ENCODE measurements at places on chromosomes 2 and 18.

DNA sequence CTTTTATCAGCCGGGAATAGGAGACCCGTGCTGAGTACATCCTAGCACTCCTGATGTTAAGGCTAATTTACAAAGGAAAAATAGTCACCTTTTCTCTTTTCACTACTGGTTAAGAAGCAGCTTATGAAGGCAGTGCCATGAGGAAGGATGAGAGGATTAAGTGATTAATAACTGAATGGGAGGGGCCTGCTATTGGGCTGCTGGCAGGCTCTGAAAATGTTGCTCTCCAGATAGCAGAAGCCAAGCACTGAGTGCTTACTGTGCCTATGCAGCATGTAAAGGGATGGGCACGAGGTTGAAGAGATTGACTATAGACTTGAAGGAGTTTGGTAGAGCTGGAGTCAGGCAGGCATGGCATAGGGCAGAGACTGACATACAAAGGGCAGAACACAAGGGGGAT, 282.4 kb upstream of the THSD7B start:
- DNase-seq, result no peak

DNA sequence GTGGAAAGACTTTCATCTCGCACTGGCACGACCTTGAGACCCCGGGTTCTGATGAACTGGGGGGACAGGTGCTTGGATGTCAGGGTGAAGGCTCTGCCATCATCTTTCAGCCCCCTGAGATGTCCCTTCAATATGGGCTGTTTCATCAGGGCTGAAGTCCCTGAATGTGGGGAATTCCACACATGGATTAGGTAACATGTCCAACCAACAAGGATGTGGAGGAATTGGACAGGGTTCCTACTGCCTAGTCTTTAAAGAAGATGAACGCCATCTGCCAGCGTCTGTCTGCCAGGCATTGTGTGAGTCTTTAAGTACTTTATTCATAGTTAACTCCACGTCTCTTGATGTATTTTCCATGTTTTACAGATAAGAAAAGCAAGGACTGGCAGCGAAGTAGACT, 5.9 kb upstream of the GRHL1 start:
- no peak for DNase-seq

- DNase-seq, result peak; percentile 64
Measured at GRCh38 chr18:44838971-44839666, 158.4 kb downstream of the SETBP1 start.

DNA sequence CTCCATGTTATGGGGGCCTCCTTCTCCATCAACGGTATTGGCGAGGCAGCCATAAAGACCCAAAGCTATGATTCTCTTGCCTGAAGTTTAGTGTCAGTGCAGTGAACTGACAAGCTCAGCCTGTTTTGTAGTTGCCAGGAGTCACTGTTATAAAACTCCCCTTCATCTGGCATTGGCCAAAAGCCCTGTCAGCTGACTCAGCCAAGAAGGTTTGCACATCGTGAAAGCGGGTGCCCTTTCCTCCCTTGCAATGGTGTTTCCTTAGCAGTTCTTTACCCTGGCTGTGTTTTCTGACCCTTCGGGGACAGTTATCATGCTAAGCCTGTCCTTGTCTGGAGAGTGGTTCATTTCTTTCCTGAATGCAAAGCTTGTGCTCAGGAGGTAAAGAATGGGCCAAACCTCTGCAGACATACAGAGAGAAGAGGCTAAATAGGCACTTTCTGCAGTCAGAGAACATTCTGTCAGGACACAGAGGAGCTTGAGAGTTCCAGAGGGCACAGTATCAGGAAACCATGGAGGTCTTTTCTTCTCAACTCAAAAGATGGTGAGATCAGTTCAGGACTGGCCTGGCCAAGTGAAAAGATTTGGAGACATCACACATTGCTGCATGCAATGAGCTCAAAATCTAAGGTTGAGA, 414.2 kb downstream of the ZNF521 start:
- DNase-seq, result no peak

GRCh38 chr2:239926587-239927232, 98.4 kb downstream of the NDUFA10 start:
- DNase-seq, result no peak

- DNase-seq, result no peak
Measured at GRCh38 chr2:54465143-54465542, 9.0 kb downstream of the SPTBN1 start.

GRCh38 chr2:96305979-96306308, 598 bp upstream of the SNRNP200 start:
- DNase-seq, result no peak

DNA sequence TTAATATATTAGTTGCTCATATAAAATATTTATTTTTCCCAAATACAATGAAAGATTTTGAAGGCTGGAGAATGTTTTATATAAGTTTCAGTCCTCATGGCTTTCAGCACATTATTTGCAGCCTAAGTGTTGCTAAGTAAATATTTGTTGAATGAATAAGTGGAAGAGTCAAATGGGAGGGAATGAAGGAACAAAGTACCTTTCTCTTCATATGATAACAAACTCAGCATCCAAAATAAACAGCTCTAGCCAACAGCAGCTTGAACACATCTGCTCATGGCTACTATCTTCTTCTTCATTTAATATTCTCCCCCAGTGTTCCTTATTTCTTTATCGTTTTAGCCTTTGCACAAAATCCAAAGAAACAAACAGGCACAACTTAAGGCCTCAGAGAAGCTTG, 385.2 kb upstream of the PIK3C3 start:
- no peak for DNase-seq

DNA sequence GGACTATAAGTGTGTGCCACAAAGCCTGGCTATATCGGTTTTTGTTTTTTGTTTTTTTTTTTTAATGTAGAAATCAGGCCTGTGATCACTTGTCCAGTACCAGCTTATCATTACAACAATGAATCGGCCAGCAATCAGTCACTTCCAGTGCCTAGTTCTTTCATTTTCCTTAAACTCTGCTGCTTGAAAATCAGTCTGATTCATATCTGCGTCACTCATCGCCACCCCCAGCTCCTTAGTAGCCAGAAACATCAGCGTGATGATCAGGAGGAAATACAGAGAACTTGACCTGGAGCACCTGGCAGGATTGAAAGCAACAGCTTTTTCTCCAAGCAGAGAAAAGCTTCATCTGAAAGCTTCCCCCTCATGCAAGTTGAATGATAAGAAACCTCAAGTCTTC, 75.4 kb downstream of the SPTBN1 start:
- no peak for DNase-seq

- no peak for DNase-seq
Measured at GRCh38 chr2:230085201-230085600, 16.5 kb upstream of the SLC16A14 start.

GRCh38 chr2:85741211-85741832, 12.5 kb upstream of the ATOH8 start:
- no peak for DNase-seq

GRCh38 chr18:46547520-46547919, 109.5 kb downstream of the LOXHD1 start:
- DNase-seq, result no peak

- DNase-seq, result peak; percentile 11
Measured at GRCh38 chr2:45778720-45779171, 127.3 kb downstream of the PRKCE start.

GRCh38 chr2:6828299-6828584, 37.5 kb downstream of the CMPK2 start:
- DNase-seq, result no peak

DNA sequence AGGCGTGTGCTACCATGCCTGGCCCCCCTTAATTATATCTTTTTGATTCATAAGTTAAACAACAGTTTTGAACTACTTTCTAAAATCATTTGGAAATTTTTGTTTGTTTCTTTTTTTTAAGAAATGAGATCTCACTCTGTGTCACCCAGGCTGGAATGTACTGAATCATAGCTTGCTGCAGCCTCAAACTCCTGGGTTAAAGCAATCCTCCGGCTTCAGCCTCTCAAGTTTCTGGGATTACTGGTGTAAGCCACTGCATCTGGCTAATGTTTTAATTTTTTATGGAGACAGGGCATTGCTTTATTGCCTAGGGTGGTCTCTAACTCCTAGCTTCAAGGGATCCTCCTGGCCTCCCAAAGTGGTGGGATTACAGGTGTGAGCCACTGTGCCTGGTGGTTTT, 71.5 kb downstream of the BABAM2 start:
- DNase-seq, result no peak

- no peak for DNase-seq
Measured at GRCh38 chr2:165196411-165196810, 7.4 kb downstream of the SCN3A start.

DNA sequence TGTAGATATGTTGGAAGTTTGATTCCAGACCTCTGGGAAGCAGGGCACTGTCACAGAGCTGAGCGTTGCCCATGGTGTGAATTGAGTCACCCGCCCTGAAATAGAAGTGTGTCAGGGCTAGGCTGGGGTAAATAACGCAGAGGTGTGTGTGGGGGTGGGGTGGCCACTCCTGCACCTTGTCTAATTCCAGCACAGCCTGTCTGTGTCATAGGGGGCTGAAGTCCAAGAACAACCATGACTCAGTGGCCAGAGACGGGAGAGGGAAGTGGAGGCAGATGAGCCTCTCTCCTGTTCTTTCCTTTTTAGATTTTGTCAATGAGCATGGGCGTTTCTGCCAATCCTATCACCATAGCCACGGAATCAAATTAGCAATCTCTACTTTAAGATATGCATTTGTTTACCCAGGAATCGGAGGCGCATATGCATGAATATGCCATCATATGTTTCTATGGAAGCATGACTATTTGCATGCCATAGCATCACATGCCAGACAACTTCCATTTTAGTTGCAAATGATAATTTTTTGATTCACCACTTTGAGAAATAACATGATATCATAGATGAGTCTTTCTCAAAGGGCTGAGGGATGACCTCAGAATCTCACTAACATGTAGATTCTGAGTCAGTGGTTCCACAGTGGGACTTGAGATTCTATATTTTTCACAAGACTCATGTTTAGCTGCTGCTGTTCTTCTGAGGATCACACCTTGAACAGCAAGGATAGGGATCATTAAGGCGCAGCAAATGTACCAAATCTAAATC, 852.9 kb downstream of the DCDC2C start:
- no peak for DNase-seq

DNA sequence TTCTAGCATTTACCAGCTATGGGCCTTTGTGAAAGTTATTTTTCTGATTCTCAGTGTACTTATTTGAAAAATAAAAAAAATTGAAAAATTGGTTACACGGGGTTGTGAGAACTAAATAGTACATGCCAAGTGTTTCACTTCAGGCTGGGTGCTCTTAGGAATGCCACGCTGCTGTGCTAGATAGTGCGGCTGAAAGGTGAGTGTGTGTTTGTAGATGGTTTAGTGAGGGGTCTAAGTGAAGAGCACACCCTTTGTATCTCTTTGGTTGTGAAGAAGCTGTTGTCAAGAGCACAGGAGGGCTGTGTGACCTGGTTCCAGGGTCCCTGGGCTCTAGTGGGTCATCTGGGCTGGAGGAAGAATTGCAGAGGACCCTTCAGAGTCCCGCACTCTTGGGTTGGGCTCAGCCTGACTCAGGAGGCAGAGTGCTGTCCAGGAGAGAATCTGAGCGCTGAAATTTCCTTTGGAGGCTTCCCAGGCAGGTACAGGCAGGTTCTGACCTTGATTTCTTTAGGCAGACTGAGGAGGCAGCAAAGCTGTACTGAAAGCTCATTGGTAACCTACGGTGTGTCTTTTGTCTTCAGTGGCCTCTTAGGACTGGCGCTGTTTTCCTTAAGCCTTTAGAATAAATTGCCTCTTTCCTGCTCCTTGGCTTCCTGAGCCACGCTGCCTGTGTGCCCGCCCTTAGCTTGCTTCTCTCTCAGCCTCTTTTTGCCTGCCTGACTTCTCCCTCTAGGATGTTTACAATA, 44.4 kb downstream of the MAP4K4 start:
- DNase-seq, result no peak

DNA sequence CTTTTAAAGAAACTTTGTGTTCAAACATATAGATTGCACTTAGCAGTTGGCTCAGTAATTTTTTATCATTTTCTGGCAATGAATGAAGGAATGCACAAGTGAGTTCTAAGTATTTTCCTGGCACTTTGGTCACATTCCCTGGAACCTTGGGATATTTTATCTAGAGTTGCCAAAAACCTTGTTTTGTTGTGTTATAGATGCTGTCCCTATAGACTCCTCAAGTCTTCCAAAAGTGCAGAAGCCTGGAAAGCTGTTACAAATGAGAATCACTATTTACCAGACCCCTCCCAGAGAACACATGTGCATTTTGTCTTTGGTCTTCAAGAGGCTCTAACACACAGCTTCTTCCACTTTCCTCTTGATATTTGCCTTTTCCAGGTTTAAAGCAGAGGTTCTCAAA, 108.3 kb downstream of the RND3 start:
- DNase-seq, result no peak

DNA sequence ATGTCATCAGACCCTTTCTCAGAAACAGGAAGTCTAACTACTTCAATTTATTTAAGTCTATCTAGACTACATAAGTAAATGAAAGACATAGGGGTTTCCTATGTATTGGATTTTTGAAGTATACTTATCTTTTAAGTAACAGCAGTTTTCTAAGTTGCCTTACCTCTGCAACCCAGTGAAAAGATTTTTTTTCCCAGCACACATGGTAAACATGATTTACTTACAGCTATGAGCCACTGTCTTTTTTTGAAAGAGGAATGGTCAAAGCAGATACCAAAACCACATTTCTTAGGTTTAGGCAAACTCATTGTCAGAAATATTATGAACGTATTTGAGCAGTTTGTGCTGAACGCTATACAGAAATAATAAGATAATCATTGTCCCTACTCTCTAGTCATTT, 78.7 kb upstream of the OTX1 start:
- DNase-seq, result no peak

DNA sequence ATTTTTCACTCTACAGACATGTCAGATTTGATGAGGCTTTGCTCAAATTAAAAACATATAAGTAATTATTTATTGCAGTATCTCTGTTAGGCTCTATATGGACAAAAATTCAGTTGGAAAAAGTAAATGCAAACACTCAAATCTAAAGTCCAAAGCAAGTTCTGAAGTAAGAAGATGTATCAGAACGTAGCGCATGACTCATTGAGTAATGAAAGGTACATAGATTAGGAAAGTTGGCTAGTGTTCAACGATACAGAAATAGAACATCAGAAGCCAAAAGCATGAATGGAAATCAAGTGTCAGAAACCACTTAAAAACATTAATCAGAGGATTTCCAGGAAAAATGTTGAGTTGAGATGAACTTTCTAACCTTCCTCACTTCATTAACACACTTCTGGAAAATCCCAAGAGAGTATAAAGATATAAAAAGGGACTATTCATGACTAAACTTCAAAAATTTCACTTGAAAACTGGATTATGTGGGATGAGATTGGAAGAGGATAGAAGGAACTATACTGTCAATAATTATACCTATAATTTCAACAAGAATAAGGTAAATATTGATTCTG, 494.1 kb downstream of the LRRTM4 start:
- no peak for DNase-seq

- no peak for DNase-seq
Measured at GRCh38 chr2:204228169-204228886, 291.8 kb downstream of the ICOS start.

- DNase-seq, result no peak
Measured at GRCh38 chr2:239991689-239992314, 33.3 kb downstream of the NDUFA10 start.

DNA sequence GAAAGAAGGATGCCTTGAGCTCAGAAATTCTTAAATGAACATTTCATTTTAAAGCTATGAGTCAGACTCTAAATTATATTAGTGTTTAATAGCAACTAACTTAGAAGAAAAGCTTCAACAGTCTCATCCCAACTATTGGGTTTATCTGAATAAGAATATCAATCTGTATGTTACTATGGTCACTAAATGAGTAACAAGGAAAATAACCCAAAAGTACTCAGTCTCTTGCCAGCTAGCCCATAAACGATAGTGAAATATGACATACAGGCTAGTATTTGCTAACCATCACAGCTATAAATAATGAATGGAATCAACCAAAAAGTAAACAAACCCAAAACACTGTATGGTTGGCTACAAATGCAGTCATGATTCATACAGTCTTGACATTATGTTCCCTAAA, 174.9 kb downstream of the RAB3GAP1 start:
- no peak for DNase-seq

- no peak for DNase-seq
Measured at GRCh38 chr2:20179466-20179754, 45.5 kb downstream of the SDC1 start.

Data from GM12878 (cell line).